SIG-M5 (cell line): ENCODE measurements at places on chromosomes 6 and 20.

- no peak for DNase-seq
Observed at GRCh38 chr6:116536216-116536621, 9.3 kb downstream of the TRAPPC3L start.

GRCh38 chr20:22063753-22064152, 358.3 kb downstream of the PAX1 start:
- DNase-seq, result no peak

DNA sequence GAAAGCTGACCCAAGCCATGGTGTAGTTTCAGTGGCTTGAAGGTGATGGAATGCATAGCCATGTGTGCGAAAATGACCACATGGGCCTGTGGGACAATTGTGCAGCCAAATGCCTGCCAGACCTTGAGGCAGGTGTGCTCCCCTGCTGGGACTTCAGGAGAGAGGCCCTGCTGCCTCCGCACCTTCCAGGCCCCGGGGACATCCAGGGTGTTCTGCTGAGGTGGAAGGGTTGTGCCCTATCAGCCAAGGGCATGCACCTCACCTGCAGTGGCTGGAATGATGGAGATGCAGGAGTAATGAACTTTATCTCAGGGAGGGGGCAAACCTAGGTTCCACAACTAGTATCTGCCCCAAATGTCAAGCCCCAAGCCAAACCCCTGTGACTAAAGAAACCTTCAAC, 44.0 kb downstream of the PRND start:
- DNase-seq, result no peak

- DNase-seq, result no peak
Observed at GRCh38 chr6:36805096-36805797, 34.0 kb downstream of the CPNE5 start.

GRCh38 chr6:12291071-12291838, 1.1 kb downstream of the EDN1 start:
- no peak for DNase-seq

DNA sequence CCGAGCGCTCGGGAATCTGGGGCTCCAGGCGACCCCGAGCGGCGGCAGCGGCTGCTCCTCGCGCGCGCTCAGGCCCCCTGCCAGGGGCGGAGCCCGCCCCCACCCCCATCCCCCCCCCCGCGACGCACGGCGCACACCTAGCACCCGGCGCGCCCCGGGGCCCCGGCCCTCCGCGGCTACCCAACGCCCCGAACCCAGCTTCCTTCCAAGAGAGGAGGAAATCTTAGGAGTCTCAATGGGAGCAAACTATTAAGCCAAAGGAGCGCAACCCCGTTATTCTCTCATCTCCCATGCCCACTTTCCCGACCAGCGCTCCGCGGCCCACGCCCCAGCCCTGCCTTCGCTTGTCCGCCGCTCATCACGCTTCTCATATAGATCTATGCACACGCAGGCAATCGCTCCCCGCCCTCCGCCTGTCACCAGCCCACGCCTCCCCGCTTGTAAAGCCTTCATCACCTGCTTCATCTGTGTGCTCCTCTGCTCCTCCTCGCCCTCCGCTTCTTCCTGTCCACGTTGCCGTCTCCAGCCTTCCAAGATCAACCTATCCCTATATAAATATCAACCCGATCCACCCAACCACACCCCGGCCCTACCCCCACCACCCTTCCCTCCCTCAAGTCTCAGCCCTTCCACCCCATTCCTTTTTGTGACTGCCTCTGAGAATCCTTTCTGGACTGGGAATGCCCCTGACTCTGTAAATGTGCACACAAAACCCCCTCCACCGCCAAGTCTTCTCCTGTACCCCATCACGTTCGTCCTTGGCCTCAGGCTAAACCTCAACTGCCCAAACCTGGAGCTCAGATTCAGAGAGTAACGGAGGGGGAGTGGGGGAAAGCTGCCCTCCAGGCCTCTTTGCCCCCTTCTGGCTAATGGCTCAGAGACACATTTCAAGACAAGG, at the start of gene DLK2:
Gene DLK2, minus strand, starts transcription at position 18 of the 898 bp plus-strand sequence. CDS start 723 bp downstream, outside the sequence.
- DNase-seq, result no peak

GRCh38 chr6:3214898-3215297, 12.6 kb downstream of the TUBB2B start:
- DNase-seq, result no peak

GRCh38 chr6:98880486-98880885, 46.1 kb downstream of the POU3F2 start:
- no peak for DNase-seq

GRCh38 chr6:11848852-11849731, 70.5 kb upstream of the ADTRP start:
- no peak for DNase-seq

- DNase-seq, result no peak
Observed at GRCh38 chr6:95294043-95294442, 283.3 kb upstream of the MANEA start.

GRCh38 chr6:56806368-56806767, 148.5 kb upstream of the BEND6 start:
- DNase-seq, result no peak
